Calu3 (cell line): ENCODE measurements at places on chromosomes 1 and 21. TPM values are rescaled to one million over a fixed set of nuclear protein-coding genes. Genes with fewer than 3 reads are reported as not detected.

DNA sequence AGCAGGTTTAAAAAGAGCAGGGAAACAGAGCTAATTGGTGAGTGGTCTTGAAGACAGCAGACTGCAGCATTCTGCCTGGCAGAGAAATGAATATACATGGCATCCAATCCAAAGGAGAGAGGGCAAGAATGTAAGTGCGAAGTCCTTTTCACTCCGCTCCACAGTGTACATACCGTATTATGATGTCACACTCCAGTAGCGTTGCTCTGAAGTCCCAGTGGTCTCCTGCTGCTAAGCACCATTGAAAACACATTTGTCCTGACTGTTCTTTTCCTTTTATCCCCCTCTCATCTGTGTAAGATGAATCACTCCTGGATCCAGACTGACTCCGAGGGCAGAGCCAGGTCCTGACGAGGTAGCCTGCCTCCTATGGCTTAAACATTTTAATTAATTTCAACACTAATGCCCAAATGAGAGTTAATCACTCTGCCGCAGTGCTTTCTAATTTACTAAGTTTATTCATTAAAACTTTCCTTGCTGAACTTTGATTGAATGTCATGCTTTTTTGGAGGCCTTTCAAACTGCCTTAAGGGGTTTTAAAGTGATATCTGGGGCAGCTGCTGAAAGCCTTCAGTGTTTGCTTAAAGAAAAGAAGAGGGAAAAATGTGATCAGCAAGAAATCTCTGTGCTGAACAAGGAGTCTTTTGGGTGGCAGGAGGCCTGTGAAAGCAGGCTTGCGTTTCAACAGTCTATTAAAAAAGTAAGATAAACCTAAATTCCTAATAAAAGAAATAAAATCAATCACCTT, 227.2 kb downstream of the ATG4C start:
- H3K4me3 ChIP-seq: no peak overlapping the region
- H3K27ac ChIP-seq: no peak overlapping the region
- DNase-seq: no peak
- H3K27me3 ChIP-seq: peaks cover 11% of the 10 kb centered on the region
- H3K4me1 ChIP-seq: peaks cover 9% of the 10 kb centered on the region

The CORT gene
- total RNA-seq: 0.73 TPM in 1 of 2 replicates, not detected in the other

The PLA2G5 gene
- not detected in 2 replicates for total RNA-seq

The SUSD4 gene
- total RNA-seq: 7.2 and 9.7 TPM in 2 replicates

DNA sequence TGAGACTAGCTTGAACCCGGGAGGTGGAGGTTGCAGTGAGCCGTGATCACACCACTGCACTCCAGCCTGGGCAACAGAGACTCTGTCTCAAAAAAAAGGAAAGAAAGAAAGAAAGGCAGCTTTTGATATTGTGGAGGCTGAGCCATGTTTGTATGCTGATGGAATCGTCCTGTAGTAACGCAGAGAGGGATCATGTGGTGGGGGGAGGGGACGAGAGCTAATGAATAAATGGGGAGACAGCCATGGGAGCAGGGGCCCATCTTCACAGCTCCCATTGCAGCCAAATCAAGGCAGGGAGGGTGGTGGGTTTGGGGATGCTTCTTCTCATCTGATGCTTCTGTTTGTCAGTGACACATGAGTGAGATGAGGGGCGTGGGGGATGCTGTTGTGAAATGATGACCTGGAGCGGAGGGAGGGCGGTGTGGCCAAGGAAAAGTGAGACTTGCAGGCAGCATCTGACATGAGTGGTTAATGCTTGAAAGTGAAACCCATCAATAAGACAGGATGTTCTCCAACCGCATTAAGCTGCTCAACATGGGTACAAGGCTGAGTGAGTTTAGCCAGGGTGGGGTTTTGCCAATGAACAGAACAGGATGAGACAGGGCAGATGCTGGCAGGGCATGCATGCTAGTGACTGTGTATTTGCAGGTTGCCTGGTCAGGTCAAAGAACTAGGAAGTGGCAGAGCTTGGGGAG, 16.7 kb downstream of the SPATA21 start:
- peaks cover 30% of the 10 kb centered on the region for H3K27me3 ChIP-seq
- no peak for DNase-seq
- H3K4me1 ChIP-seq: no peaks in the 10 kb centered on the region
- no peak overlapping the region for H3K4me3 ChIP-seq
- H3K27ac ChIP-seq: no peak overlapping the region

GRCh38 chr1:167599957-167600581, 30.0 kb upstream of the RCSD1 start:
- H3K4me1 ChIP-seq: no peaks in the 10 kb centered on the region
- H3K36me3 ChIP-seq: no peaks in the 10 kb centered on the region
- DNase-seq: no peak
- peaks cover 44% of the 10 kb centered on the region for H3K27me3 ChIP-seq
- no peak overlapping the region for H3K27ac ChIP-seq

DNA sequence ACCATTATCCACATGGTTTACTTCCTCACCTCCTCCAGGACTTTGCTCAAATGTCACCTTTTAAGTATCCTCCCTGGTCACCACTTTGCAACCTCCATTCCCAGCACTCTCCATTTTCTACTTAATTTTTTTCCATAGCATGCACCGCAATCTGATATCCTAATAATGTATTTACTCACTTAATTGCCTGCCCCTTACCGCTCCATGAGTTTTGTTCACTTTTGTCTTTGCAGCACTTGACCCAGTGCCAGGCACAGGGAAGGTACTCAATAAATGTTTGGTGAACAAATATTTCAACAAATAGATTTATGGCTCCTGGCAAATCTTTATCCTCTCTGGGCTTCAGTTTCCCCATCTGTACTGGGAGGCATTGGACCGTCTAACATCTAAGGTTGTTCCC, 53.6 kb downstream of the UBE2T start:
- H3K4me1 ChIP-seq: no peaks in the 10 kb centered on the region
- H3K36me3 ChIP-seq: no peaks in the 10 kb centered on the region
- peaks cover 91% of the 10 kb centered on the region for H3K27me3 ChIP-seq
- no peak overlapping the region for H3K4me3 ChIP-seq
- DNase-seq: no peak
- H3K27ac ChIP-seq: no peak overlapping the region

DNA sequence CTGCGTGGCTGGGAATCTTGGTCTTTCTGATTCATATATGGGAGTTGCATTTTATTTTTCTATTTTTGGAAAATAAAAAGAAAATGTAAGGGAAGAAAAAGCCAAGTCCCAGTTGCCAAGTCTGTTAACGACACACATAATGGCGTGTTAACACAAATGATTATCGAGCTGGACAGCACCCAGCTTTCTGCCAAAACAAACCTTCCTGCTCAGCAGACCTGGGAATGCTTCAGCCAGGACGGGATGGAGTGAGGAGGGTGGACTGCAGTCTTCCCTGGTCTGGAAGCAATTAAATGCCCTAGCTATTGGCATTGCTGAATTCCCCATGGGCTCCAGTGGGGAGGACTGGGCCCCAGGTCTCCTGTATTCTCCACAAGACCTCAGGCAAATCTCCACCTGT, 184.2 kb upstream of the USP24 start:
- H3K27ac ChIP-seq: no peak overlapping the region
- no peaks in the 10 kb centered on the region for H3K27me3 ChIP-seq
- no peaks in the 10 kb centered on the region for H3K4me1 ChIP-seq
- H3K4me3 ChIP-seq: no peak overlapping the region
- H3K36me3 ChIP-seq: no peaks in the 10 kb centered on the region

The LCE1E gene
- not detected in 2 replicates for total RNA-seq

GRCh38 chr1:218426343-218426657, 81.2 kb downstream of the TGFB2 start:
- H3K27me3 ChIP-seq: no peaks in the 10 kb centered on the region
- no peak overlapping the region for H3K4me3 ChIP-seq
- H3K27ac ChIP-seq: peak overlapping the region; percentile 91
- peak; percentile 78 for DNase-seq
- H3K4me1 ChIP-seq: peaks cover 37% of the 10 kb centered on the region
- H3K36me3 ChIP-seq: peaks cover 10% of the 10 kb centered on the region
